ENCODE measurements at places on chromosomes 16 and 17.

DNA sequence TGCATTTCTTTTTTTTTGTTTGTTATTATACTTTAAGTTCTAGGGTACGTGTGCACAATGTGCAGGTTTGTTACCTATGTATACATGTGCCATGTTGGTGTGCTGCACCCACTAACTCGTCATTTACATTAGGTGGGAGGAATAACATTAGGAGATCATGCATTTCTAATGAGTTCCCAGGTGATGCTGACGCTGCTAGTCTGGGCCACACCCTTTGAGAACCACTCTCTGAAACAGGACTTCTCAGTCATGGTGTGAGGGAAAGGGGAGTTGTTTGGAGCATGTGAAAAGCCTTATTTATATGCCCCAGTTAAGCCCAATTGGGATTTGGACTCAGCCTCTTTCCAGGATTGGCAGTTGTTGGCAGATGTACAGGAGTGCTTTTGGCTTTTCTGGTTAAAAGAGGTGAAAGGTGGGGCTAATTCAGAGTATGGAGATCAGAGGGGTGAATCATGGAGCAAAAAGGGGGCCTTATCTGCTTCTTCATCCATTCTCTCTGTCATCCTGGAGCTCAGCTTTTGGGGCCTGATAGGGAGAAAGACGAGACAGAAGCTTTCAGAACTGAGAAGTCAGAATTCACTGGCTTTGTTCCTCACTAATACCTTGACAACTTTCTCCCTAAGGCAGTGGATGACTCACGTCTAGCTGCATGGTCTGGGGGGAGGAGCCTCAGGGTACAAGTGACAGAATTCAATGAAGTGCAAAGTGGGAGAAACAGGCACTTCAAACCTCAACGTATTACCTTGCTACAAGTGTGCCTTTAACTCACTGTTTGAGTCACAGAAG, 180.0 kb upstream of the CACNG3 start:
- DNase-seq, result no peak

DNA sequence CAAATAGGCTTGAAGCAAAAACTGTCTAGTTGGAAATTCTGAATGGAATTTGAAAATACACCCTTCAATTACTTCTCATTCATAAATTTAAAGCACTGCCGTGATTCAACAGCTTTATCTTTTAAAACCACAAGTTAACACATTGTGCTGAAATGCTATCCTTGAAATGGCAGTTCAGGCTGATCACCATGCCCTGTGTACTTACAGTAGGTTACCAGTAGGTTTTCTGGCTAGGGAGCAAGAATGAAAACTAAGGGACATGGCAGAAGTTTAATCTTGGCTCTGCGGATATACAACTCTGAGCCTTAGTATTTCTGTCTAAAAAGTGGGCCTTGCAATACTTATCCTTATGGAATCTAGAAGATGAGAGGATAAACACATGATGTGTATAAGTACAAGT, 28.0 kb downstream of the NXPH3 start:
- no peak for DNase-seq

DNA sequence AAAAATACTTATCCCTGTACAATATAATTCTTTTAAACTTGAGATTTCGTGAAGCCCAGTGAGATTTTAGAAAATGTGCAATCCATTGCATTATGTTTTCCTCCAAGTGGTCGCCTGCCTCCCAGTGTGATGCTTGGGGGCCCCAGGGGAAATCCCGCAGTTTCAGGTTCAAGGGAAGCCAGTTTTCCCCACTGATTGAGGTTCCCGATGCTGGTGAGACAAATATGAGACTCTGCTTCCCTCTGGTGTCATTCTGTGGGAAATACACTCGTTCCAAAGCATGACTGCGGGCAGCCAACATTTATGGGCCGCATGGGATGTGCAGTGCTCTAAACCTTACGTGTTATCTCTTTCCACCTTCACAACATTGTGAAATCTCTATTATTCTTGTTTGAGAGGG, 200.8 kb downstream of the PRKCB start:
- peak; percentile 14 for DNase-seq

DNA sequence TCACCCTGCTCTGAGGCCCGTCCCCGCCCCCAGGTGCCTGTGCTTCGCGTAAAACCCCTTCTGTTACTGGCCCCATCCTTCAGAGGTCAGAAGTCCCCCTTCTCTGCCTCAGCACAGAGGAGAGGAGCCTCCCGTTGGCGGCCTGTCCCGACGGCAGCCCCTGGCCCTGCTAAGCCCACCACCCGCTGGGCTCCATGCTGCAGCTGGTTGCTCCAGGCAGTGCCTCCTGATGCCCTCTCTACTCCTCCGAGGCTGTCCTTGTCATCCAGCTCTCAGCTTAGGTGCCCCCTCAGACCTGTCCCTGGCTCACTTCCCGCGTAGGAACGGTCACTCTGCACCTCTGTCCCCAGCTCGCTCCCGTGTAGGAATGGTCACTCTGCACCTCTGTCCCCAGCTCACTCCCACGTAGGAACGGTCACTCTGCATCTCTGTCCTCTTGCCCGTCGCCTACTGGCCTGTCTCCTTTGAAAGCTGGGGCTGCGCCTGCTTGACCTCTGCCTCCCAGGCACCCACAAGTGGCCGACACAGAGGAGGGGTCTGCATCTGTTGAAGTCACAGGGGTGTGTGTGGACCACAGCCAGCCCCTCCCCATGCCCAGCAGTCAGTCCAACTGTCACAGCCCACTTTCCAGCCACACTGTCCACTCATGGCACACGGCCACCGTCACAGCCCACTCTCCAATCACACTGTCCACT, 31.7 kb upstream of the ZC3H18 start:
- DNase-seq, result no peak

- no peak for DNase-seq
Observed at GRCh38 chr16:81696166-81696960, 82.7 kb upstream of the PLCG2 start.

DNA sequence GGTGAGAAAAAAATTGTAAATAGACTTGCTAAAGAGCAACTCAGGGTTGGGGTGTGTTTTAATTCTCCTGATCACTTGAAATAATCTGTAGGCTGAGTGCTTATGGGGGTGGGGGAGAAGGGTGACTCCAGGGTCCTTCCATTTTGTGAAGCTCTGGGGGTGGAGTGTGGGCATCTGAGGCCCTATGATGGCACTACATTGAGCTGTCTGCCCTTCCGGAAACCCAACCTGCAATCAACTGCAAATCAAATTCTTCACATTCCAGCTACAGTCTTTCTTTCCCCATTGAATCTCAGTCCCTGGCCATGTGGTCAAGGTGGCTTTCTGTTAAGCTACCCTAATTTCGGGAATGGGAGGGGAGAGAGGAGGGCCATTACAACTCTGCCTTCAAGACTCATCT, 6.0 kb upstream of the CDC6 start:
- DNase-seq, result no peak

GRCh38 chr17:81176666-81177065, 10.6 kb upstream of the AATK start:
- DNase-seq, result no peak

DNA sequence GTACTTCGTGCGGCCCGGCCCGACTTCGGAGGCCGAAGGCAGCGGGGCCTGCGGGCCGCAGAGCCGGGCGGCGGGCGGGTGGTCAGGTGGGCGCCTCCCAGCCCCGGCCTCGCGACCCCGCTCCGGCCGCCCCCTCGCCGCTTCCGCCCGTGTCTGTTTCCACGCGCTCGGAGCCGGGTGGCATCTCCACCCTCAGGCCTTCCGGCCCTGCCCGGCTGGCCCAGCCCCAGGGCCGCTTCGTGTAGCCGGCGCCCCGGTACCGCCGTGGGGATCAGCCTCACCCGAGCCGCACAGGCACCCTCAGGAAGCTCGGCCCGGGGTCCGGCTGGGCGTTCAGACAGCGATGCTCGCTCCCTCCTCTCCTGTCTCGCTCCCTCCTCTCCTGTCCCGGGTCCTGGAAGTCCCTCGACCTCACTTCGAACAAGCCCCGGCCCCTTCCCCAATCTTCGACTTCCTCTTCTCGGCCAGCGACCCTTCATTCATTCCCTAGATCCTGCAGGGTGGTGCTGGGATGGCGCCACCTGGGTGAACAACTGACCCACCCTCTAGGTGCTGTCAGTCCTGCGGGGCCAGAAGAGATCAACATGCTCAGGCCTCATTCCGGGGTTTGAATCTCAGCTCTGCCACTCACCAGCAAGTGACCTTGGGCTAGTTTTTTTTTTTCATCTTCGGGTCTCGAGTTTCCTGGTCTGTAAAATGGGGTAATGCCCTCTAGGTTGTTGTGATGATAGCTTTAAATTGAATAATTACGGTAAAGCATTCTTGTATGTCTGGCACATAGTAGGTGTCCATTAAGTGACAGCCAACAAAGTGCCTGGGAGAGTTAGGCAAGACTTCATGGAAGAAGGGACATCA, 610 bp downstream of the VPS4A start:
- no peak for DNase-seq

DNA sequence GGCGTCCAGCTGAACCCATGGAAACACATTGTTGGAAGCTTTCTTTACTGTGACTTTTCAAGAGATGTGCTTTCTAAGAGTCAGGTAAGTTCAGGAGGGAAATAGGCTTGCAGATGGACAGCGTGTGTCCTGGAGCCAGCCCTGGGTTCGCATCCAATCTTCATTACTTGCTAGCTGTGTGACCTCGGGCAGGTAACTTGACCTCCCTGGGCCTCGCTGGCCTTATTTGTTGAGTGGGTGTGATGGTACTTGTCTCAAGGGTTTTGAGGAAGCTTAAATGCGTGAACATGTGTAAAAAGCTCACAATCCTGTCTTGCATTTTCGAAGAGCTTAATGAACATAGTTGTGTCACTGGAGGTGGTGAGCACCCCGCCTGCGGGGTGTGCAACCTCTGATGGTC, 11.8 kb downstream of the ADGRG1 start:
- no peak for DNase-seq

DNA sequence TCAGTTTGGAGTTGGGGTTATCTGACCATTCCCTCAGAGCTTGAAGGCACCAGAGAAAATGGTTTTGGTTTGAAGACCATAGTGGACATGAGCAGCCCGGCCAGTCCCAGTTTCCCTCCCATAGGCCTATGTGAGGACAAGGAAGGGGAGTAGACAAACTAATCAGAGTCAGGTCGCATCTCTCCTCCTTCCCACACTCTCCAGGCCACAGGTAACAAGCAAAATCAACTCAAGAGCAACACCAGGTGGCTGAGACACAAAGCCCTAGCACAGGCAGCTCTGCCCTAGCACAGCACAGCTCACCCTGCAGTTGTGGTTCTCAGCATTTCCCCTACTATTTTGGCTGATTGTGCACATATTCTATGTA, 7.2 kb downstream of the SUPT4H1 start:
- DNase-seq, result no peak

DNA sequence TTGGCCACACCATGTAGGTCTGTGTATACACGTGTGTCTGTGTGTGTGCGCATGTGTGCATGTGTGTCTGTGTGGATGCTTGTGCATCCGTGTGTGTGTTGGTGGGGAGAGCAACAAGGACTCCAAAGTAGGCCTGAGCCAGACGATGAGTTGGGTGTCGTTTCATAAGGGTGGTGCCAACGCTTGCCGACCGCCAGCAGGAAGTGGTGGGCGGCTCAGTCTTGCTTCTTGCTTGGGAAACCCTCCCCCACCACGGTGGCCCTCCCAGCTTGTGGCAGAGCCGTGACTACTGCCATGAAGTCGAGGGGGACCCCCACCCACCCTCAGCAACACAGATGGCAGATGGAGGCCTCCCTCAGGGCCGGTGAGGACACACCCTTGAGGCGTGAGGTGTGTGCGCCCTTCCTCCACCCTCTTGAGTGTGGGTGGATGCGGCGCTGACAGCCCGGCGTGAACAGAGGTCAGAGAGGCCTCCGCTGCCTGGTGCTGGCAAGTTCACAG, 17.5 kb downstream of the SBK1 start:
- no peak for DNase-seq

- no peak for DNase-seq
Observed at GRCh38 chr17:80163336-80163735, 6.5 kb upstream of the CARD14 start.

- no peak for DNase-seq
Observed at GRCh38 chr16:19589771-19590302, 34.3 kb downstream of the VPS35L start.

GRCh38 chr16:58426966-58427365, 34.7 kb downstream of the GINS3 start:
- DNase-seq, result peak; percentile 23

GRCh38 chr17:64209983-64210382, 53.1 kb downstream of the TEX2 start:
- no peak for DNase-seq

GRCh38 chr17:52160136-52160567, 1.6 kb upstream of the CA10 start:
- DNase-seq, result no peak

- DNase-seq, result no peak
Observed at GRCh38 chr17:41602524-41602923, 10.0 kb downstream of the KRT16 start.

DNA sequence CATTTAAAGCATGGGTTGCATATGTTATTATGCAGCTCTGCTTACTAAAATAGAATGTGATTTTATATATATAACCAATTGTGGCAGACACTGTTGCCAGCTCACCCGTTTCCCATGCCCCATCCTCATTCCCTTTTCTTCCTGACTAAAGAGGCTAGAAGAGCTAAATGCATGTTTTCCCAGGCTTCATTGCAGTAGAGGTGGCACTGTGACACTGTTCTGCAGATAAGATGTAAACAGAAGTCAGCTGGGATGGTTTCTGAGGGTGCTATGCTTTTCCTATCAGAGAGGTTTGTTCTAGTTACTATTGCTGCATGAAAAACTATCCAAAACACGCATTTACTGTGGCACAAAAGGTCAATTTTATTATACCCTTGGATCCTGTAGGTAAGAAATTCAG, 5.7 kb upstream of the TOB1 start:
- no peak for DNase-seq

DNA sequence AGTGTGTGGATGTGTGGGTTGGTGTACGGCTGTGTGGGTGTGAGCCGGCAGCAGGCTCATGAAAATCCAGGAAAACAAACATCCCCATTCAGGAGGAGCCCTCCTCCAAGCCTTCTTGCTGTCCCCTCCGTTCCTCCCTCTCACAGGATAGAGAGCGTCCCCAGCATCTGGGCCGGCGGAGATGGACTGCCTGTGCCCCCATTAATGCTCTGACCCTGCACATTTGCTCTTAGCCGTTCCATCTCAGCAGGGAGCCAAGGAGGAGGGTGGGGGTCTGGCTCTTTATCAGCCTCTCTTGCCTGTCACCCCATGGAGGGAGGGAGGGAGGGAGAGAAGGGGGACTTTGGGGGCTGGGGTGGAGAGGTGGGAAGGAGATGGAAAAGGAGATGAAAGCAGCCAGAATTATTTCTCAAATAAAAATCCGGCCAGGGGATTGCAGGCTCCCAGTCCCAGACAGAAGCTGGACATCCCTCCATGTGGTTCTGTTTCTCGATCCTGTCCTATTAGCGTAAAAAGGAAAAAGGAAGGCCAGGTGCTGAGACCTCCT, 240.0 kb upstream of the ZFHX3 start:
- no peak for DNase-seq

Measured in substantia nigra (tissue), 51 donors.